ENCODE measurements at places on chromosomes 5 and 9.

GRCh38 chr5:179262126-179262920 is 82.9 kb downstream of the ADAMTS2 start:
- H3K27ac ChIP-seq = no peak overlapping the region
- no peak for DNase-seq
- peaks cover 41% of the 10 kb centered on the region for H3K4me1 ChIP-seq

DNA sequence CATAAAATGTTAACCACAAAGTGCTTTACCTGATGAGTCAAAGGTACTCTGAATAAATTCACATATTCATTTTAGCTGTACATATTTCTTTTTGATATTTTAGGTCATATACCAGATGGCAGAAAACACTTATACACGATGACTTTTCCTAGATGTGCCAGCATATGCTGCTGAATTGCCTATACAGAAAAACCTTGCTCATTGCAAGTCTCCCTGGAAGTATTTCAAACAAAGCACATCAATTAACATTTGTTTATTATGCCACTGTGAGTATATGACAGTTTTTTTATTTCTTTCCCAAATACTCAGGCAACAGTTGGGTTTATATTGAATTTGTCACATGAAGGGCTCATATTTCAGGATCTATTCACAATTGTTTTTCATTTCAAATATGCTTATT is 180.8 kb downstream of the TMEM232 start:
- no peak overlapping the region for H3K27ac ChIP-seq
- H3K36me3 ChIP-seq = no peaks in the 10 kb centered on the region
- H3K27me3 ChIP-seq = no peaks in the 10 kb centered on the region

DNA sequence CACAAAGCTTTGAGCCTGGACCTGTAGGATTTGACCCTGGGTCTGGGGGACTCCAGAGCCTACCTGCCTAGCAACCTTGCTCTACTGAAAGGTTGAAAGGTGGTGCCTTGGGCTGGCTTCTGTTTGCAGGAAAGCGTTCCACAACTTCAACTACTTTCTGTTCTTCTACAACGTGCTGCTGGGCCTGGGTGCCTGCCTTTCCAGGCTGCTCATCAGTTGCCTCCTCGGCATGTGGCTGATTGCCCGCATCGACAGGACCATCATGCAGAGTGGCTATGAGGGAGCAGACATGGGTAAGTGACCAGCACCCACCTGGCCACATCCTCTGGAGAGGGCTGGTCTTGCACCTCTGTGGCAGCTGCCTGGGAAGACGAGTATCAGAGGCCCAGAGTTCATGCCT is 13.6 kb upstream of the CCDC180 start:
- peaks cover 47% of the 10 kb centered on the region for H3K36me3 ChIP-seq
- DNase-seq = no peak

GRCh38 chr9:92749071-92749933 is 15.3 kb downstream of the BICD2 start:
- no peak overlapping the region for H3K4me3 ChIP-seq
- DNase-seq = no peak
- H3K4me1 ChIP-seq = peaks cover 35% of the 10 kb centered on the region
- H3K27me3 ChIP-seq = no peaks in the 10 kb centered on the region
- H3K36me3 ChIP-seq = no peaks in the 10 kb centered on the region

- H3K36me3 ChIP-seq = no peaks in the 10 kb centered on the region
- no peak overlapping the region for H3K4me3 ChIP-seq
- no peak overlapping the region for H3K27ac ChIP-seq
- no peak for DNase-seq
- H3K4me1 ChIP-seq = no peaks in the 10 kb centered on the region
Measured at GRCh38 chr9:130297371-130297770, 31.8 kb downstream of the HMCN2 start.

- peak within 1 kb of the TSS; percentile 43 for H3K4me3 ChIP-seq
- H3K36me3 ChIP-seq = no peaks in the 10 kb centered on the region
- H3K27me3 ChIP-seq = peaks cover 93% of the 10 kb centered on the region
- no peak within 1 kb of the TSS for H3K27ac ChIP-seq
Measured at GRCh38 chr9:34589636-34590380, at the start of gene CNTFR. Gene CNTFR, minus strand, starts transcription at chr9:34589724. Its CDS starts 20,743 bp downstream, at chr9:34568981.

GRCh38 chr5:127373858-127374491 is 83.4 kb downstream of the MEGF10 start:
- no peak overlapping the region for H3K27ac ChIP-seq
- no peak overlapping the region for H3K4me3 ChIP-seq
- no peaks in the 10 kb centered on the region for H3K36me3 ChIP-seq
- peaks cover 2% of the 10 kb centered on the region for H3K4me1 ChIP-seq

- peaks cover under 1% of the 10 kb centered on the region for H3K36me3 ChIP-seq
- no peak overlapping the region for H3K4me3 ChIP-seq
- no peak overlapping the region for H3K27ac ChIP-seq
- H3K4me1 ChIP-seq = peaks cover 7% of the 10 kb centered on the region
- no peak for DNase-seq
Measured at GRCh38 chr5:95825495-95825894, 3.0 kb upstream of the GLRX start.

DNA sequence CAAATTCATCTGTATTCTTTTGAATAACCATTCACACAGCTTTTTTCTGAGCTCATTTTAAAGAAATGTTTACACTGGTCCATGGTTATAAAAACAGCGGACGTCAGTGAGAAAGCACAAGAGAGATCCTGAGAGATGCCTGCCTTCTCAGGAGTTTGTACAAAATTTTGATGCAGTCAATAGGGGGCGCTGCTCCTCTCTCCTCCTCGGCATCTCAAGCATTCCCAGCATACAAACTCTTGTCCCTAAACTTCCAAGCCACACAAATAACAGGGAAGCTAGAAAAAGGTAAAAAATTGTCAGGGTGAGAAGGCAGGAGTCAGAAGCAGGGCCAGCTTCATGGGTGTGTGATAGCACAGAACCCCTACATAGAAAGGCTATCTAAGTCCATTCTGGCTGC is 11.2 kb upstream of the CCDC152 start:
- H3K4me1 ChIP-seq = no peaks in the 10 kb centered on the region
- no peaks in the 10 kb centered on the region for H3K27me3 ChIP-seq
- H3K36me3 ChIP-seq = no peaks in the 10 kb centered on the region
- no peak overlapping the region for H3K27ac ChIP-seq
- no peak overlapping the region for H3K4me3 ChIP-seq
- no peak for DNase-seq

DNA sequence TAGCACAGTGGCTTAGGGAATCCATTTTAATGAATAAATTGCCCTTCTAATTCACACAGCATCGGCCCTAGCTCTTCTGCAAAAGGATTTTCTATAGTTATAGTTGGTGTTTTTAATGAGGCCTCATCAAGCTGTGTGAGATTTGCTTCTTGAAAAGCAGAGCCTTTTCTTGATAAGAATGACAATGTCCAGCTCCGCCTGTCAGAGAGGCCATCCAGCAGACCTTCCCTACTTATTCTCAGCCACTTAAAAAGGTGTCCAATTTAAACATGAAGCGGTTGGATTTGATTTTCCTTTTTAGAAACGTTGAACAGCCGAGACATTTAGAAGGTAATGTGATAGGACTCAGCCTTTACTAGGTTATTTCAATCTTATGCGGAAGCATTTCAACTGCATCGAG is 134.4 kb downstream of the ZNF608 start:
- no peaks in the 10 kb centered on the region for H3K4me1 ChIP-seq
- no peaks in the 10 kb centered on the region for H3K36me3 ChIP-seq
- no peak overlapping the region for H3K4me3 ChIP-seq
- DNase-seq = no peak

DNA sequence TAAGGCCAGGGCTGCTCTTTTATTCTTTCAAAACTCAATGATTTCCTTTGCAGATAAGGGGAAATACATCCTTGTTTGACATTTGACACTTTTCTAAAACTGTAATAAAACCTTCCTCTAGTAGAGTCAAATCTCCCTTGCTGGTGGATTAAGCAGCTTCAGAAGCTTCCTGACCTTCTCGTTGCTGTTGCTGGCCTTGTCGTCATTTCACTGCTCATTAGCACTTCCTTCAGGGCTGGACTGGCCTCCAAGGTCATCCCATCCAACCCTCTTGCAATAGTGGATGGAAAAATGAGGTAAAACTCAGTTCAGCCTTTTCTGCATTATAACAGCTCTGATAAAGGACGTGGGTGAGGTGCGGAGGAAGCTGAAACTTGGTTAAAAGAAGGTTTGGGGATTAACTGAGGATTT is 1.1 kb upstream of the ADAMTSL1 start:
- H3K27me3 ChIP-seq = no peaks in the 10 kb centered on the region
- H3K4me3 ChIP-seq = peak overlapping the region; percentile 96
- no peak overlapping the region for H3K27ac ChIP-seq
- no peak for DNase-seq
- peaks cover 2% of the 10 kb centered on the region for H3K4me1 ChIP-seq

GRCh38 chr9:121725008-121725775 is 73.8 kb downstream of the DAB2IP start:
- peaks cover 3% of the 10 kb centered on the region for H3K36me3 ChIP-seq
- DNase-seq = peak; percentile 17
- no peak overlapping the region for H3K27ac ChIP-seq
- no peaks in the 10 kb centered on the region for H3K27me3 ChIP-seq
